Fibroblast of villous mesenchyme (primary cell): ENCODE measurements at places on chromosomes 13 and 19. TPM values are rescaled to one million over a fixed set of nuclear protein-coding genes. Genes with fewer than 3 reads are reported as not detected.

The IL17D gene
- under 0.01 and 0.64 TPM in 2 replicates for total RNA-seq

DNA sequence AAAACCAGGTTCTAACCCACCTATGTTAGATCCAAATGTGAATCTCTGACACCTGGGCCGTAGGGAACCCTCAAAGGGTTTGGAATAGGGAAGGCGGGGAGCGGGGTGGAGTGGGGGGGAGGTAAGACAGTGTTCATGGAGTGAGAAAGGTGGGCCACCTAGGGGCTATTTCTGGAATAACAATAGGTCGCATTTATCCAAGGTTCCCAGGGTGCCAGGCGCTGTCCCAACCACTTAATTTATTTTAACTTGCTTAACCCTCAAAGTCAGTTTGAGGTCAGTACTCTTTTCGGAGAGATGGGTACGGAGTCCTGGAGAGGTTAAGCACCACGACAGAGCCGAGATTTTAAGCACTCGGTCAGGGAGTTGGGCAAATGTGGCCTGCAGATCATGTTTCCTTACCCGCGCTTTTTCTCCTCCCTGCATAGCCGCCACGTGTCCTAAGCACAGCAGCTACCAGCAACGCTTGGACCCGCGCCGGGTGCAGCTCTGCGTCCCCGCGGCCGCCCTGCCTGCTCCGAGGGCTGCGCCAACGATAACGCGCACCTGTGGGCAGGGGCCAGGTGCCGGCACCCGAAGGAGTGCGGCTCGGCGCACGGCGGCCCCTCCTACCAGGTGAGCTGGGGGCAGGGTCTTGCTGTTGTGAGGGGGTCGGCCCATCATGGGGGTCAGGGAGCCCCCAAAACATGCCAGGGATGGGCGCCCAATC is 25.0 kb upstream of the FXYD3 start:
- peak; percentile 58 for DNase-seq

The CRX gene
- total RNA-seq = not detected in 2 replicates

DNA sequence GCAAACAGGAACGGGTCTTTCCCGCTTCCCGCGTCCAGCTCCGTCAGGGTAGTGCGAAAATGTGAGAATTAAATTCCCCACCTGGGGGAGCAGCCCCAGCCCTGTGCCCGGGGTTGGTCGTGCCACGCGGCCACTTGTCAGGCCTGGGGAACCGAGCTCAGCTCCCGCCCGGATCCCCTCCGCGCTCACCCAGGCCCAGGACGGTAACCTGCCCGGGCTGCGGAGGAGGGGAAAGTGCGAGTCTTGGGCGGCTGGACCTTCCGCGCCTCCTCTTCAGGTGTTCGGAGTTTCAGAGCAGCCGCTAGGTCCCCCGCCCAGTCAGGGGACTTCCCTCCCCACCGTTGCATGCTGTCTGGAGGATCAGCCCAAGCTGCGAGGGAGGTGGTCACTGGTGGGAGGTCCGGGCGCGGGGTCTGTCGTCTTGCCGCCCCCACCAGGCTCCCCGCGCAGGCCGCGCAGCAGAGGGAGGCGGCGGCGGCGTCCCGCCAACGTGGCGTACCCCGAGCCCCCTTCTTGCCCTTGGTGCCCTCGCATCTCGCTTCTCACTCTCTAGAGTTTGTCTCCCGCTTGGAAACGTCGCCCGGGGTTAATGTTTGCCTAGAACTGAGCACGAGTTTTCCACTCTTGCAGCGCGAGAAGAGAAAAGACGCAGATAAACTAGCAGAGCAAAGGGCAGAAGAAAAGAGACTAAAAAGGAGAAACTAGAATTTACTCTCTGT is 8.1 kb downstream of the URAD start:
- DNase-seq = no peak

The UNC13A gene
- total RNA-seq = under 0.01 and 0.64 TPM in 2 replicates

- no peak for DNase-seq
Observed at GRCh38 chr13:79470666-79471065, 10.3 kb upstream of the NDFIP2 start.

The KLK3 gene
- not detected in 2 replicates for total RNA-seq

DNA sequence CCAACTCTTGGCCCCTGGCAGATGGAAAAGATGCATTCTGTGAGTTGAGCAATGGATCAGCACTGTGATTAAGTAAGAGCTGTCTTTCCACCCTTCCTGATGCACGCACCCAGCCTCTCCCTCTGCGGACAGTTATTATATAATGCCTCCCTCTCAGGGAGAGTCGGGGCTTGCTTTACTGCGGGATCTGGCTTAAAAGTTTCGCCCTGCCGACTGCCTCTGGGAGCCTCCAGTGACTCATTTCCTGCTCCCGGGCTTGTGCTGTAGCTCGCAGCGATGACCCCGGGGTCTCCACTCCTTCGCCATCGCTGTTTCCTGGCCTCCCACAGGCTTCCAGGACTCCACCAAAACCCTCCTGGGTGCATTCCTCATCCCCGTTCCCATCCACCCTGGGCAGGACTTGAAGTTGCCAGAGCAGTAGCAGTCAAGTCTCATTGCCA is 107.4 kb upstream of the SLC7A1 start:
- peak; percentile 98 for DNase-seq

The ZFP36 gene
- total RNA-seq = 5.8 and 8.6 TPM in 2 replicates

The SIPA1L3 gene
- total RNA-seq = 19.0 and 20.3 TPM in 2 replicates

The TBC1D17 gene
- 23.3 and 27.4 TPM in 2 replicates for total RNA-seq

GRCh38 chr13:27005556-27005955 is 166.1 kb downstream of the USP12 start:
- no peak for DNase-seq

GRCh38 chr13:99975626-99976025 is 4.1 kb upstream of the ZIC5 start:
- DNase-seq = no peak

DNA sequence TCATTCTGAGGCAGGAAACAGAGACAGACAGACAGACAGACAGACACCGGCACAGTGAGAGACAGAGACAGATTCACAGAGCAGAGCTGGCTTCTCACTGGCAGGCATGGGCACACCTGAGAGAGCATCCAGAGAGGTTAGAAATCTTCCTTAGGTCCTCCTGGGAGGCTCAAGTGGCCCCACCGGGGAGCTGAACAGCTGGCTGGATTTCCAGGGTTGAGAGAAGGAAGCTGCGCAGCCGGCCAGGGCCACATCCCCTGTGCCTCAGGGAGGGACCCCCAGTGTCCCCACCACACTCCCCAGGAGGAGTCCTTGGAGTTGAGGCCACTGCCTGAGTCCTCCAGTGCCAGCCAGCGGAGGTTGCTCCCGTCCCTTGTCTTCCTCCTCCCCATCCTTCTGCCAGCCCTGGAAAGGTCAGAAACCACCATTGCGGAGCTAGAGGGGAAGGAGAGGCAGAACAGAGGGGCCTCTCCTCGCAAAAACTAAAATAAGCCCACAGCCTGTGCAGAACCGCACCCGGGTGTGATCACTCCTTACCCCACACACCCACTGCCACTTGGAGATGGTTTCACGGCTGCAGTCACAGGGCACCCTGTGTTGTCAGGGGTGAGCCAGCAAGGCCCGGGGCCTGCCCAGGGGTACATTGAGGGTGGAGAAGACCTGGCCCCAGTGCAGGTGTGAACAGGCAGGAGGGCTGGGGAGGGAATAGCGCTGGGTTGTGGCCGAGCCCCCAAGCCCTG is 4.2 kb downstream of the FFAR3 start:
- DNase-seq = no peak

The ETV2 gene
- total RNA-seq = under 0.01 and 0.86 TPM in 2 replicates

- DNase-seq = no peak
Observed at GRCh38 chr19:28971049-28971448, 241.9 kb downstream of the UQCRFS1 start.

DNA sequence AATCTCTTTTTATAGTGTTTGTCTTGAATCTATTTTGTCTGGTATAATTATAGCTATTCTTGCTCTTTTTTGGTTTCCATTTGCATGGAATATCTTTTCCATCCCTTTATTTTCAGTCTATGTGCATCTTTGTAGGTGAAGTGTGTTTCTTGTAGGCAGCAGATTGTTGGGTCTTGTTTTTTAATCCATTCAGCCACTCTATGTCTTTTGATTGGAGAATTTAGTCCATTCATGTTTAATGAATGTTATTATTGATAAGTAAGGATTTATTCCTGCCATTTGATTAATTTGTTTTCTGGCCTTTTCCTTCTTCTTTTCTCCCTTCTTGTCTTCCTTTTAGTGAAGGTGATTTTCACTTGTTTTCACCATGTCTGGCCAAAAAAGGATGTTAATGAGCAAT is 11.7 kb upstream of the ZDHHC20 start:
- DNase-seq = no peak

The FFAR2 gene
- total RNA-seq = not detected in 2 replicates

GRCh38 chr13:100523411-100523810 is 65.2 kb downstream of the GGACT start:
- DNase-seq = no peak

DNA sequence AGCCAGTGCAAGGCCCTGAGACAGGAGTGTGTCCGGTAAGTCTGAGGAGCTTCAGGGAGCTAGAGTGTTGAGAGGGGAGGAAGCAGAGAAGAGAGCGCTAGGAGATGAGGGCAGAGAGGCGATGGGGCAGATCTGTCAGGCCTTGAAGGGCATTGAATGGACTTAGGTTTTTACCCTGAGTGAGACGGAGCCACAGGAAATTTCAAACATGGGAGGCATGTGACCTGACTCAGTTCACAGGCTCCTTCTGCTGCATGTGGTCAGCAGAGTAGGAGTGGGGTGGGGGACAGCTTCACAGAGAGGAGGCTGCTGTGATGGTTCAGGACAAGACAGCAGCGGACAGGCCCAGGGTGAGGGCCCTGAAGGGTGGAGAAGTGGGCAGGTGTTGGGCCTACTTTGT is 2.5 kb upstream of the FAM98C start:
- DNase-seq = no peak

DNA sequence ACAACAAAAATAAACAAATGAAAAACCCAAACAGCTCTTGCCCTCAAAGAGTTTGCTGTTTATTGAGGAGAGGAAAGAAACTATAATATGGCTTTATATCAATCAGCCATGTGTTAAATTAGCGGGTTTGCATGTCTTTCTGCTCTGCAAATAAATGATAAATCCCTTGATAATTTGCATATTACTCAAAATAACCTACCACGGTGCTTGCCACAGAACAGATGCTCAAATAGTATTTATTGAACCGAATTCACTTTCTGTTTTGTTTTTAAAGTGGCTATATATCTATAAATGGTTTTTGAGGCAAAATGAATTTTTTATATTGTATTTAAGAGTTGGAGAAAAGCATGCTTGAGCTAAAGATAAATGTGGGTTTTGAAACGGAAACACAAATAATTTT is 428.1 kb downstream of the ITGBL1 start:
- no peak for DNase-seq
